IMR-90 (cell line): ENCODE measurements at places on chromosomes 16 and 17. TPM values are rescaled to one million over a fixed set of nuclear protein-coding genes. Genes with fewer than 3 reads are reported as not detected.

DNA sequence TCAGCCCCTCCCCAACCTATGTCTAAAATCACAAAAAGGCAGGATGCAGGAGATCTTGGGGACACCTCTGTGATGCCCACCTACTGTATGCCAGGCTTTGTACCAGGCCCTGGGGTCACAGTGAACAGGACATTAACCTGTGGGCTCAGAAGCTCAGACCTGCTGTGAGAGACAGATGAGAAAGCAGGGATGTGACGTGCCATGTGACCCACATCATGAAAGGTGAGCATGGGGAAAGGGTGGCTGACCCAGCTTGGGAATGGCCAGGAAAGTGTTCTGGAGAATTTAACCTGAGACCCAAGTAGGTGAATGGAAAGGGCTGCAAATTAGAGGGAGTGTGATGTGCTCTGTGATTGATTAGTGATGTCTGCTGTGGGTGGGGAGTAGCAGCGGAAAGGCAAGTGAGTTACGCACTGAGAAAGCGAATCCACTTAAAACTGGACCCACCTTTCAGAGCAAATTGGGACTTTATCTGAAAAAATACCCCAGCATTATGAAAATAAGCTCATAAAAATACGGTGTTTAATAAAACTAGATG, 132.2 kb downstream of the IRF8 start:
- DNase-seq: no peak

GRCh38 chr17:80729761-80730160, 185.1 kb downstream of the RPTOR start:
- DNase-seq: no peak

GRCh38 chr16:65023802-65024201, 98.1 kb downstream of the CDH11 start:
- no peak for DNase-seq

- DNase-seq: no peak
These were observed 31.7 kb upstream of the CDH11 start for GRCh38 chr16:65153365-65154105.

DNA sequence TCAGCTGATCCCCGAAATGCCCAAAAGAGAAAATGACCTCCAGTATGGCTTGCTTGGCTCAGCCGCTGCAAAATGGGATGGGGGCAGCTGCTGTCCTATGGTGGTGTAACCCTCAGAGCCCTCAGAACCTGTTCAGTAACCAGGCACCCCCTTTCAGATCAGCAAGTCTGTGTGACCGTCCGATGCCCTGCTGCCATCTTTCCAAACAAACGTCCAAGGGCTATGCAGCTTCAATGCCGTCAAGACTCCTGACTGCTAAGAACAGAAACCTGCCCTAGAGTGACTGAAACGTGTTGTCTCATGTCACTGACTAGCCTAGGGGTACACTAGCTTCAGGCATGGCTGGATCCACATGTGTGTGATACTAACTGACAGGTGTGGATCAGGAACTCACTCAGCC, 70.4 kb downstream of the GNAO1 start:
- no peak for DNase-seq

DNA sequence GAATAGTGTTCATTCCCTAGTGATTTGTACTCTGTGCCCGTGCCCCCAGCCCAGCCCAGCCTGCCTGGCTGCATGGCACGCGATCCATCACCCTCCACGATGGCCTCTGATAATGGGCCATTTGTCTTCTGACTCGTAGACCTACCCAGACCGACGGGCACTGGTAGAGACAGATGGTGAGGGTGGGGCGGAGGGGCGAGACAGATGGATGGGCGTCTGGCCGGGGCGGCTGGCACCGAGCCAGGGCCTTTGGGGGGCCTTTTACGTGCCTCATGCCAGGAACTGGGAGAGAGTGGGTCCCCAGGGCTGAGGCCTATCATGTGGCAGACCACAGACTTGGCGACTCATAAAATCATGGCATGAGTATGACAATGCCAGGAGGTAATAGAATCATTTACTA, 25.4 kb downstream of the CRHR1 start:
- DNase-seq: no peak

DNA sequence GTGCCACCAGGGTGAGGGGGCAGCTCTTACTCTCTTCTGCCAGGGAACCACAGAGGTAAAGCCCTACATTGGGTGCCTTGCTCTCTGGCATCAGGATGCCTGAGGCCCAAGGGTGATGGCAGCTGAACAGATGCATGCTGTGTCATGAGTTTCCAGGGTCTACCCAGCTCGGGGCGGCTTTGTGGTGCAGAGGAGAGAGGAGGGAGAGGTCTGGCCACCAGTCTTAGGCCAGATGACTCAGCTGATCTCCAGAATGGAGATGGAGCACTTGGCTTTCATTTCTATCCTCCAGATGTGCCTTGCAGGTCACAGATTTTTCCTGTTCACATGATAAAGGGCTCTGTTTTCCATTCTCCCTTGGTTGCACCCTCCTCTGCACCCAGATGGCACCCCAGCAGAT, 23.6 kb upstream of the USP22 start:
- no peak for DNase-seq

- DNase-seq: no peak
These were observed 123.7 kb downstream of the CHD9NB start for GRCh38 chr16:52928955-52929354.

- DNase-seq: no peak
These were observed 28.4 kb upstream of the MAP3K14 start for GRCh38 chr17:45345246-45345553.

GRCh38 chr16:66168777-66169176, 197.7 kb upstream of the CDH5 start:
- DNase-seq: no peak

GRCh38 chr16:55155815-55156214, 168.2 kb upstream of the IRX6 start:
- no peak for DNase-seq

DNA sequence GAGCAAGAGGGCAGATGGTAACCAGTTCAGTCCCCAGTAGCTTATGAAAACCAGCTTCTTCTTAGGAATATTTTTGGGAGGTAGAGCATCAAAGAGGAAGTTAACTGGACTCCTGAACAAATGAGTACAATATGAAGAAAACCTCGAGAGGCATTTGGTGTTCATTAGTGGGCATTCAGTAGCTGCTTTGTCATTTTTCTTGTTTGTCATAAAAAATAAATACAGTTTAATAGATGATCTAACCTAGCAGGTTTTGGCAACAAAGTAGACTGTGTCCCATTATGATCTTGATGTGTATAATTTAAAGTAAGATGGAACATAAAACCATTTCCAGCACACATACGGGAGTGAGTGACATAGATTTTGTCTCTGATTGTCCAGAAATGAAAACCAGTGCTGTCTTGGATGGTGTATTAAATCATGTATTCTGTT, 173.1 kb downstream of the HS3ST3A1 start:
- DNase-seq: no peak

DNA sequence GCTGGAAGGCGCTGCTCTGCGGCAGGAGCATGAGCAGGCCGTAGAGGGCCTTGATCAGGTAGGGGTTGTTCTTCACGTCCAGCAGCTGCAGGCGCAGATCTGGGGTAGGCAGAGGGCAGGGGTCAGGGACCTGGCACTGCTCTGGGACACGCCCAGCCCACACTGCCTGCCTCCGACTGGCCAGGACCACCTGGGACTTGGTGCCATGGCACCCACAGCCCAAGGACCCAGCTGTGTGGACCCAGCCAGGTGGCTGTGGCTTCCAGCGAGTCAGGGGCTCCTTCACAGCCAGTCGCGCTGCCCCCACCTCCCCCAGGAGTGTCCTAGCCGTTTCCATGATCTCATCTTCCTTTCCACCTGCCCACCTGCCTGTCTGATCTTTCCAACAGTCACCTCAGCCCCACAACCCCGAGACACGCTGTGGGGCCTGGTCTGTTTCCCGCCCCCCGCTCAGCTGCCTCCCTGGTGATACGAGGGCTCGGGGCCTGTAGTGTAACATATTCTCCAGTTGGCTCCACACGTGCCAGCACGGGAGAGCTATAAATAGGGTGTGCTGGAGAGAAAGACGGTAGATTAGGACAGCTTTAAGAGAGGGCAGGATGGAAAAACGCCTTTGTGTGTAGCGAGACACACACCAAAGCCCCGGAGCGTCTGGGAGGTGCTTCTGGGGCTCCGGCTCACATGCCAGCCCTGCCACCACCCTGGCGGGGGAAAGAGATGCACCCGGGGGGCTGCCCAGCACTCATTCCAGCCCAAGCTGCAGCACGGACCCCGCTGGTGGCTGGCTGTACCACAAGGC, 7.2 kb upstream of the MTSS2 start:
- DNase-seq: no peak

GRCh38 chr16:31471241-31471874, 594 bp upstream of the TGFB1I1 start:
- DNase-seq: peak; percentile 17

GRCh38 chr16:24970708-24971107, 44.5 kb downstream of the ARHGAP17 start:
- no peak for DNase-seq

GRCh38 chr17:75049706-75050105, 2.7 kb downstream of the KCTD2 start:
- DNase-seq: no peak

GRCh38 chr17:3870871-3871306, 22.0 kb downstream of the CAMKK1 start:
- DNase-seq: no peak

GRCh38 chr16:8919089-8919933, 37.2 kb downstream of the LITAFD start:
- DNase-seq: no peak

DNA sequence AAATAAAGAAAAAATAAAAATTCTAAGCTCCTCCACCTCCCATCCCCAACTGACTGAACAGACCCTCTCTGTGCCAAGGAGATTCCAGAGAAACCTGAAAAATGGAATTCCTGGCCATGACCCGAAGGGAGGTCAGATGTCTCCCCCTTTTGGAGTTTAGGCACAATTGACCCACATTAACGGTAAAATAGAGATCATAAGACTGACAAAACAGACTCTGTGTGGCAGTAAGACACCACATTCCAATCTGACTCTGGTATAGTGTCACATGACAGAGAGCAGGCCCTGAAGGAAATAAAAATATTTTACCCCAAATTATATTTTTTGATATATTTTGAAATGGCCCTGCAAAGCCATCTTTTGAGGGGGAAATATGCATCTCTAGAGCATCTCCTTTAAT, 115.1 kb upstream of the ZKSCAN2 start:
- DNase-seq: no peak

- DNase-seq: no peak
These were observed 7.7 kb upstream of the TMEM98 start for GRCh38 chr17:32920293-32920692.

GRCh38 chr17:82297714-82298537, 19.5 kb downstream of the CD7 start:
- DNase-seq: peak; percentile 96

- no peak for DNase-seq
These were observed 21.7 kb upstream of the PAFAH1B1 start for GRCh38 chr17:2571523-2572303.

DNA sequence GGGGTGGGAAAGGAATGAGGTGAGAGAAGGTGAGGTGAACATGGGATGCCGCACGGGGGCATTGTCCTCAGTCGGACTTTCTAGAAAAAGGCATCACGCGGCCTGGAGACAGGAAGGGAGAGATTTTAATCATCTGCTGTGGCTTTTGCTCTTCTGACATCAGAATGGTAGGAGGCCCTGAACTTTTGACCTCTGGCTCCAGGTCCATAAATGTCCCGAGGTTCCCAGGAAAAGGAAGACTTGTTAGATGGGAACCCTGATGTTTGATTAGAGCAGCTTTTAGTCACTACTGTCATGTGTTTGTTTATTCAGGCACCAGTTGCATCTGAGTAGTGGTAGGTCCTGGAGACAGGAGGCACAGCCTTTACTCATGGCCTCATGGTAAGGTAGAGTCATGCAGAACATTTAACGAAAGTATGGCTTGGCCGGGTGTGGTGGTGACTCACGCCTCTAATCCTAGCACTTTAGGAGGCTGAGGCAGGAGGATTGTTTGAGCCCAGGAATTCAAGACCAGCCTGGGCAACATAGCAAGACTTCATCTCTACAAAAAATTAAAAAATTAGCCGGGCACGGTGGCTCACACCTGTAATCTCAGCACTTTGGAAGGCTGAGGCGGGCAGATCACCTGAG, 203.1 kb downstream of the MSI2 start:
- DNase-seq: peak; percentile 82

DNA sequence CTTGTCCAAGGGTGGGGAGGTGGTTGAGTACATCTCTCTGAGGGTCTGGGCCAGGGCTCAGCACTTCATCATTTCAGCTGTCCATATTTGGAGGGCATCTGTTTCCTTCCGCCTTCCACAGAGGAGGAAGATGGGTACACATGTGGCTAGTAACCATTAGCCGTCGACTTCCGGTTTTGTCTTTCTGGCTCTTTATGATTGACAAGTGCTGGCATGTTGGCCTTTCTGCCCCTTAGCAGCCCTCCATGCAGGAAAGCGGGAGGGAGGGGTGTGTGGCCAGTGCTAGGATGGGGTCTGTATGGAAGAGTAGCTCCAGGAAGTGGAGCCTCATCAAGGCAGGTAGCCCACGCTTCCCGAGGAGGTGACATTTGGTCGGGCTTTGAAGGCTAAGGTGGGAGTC, 69.6 kb downstream of the RAI1 start:
- DNase-seq: no peak

GRCh38 chr17:2825253-2825970, 29.2 kb downstream of the RAP1GAP2 start:
- DNase-seq: no peak

DNA sequence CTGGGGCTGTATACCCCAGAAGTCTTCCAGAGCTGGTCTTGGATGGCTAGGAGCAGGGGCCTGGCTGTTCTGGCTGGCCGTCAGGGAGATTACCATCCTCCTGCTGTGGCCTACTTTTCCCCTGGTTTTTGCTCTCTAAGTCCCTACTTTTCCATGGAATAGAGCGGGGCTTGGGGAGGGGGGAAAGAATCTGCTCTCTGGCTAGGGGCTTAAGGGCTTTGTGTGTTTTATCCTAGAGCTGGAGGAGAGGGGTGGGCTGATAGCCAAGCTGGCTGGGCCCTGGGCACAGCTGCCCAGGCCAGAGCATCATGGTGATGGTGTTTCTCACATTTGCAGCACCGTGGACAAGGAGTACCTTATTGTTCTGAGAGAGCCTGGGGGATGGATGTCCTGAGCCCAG, 3.6 kb downstream of the NRN1L start:
- no peak for DNase-seq

The KNOP1 gene
- total RNA-seq: 8.4 and 10.6 TPM in 2 replicates

The KLHL10 gene
- under 0.01 and 0.18 TPM in 2 replicates for total RNA-seq

The GJD3 gene
- not detected in 2 replicates for total RNA-seq

The HOXB9 gene
- total RNA-seq: under 0.01 TPM in 1 of 2 replicates, not detected in the other

The SPEM2 gene
- total RNA-seq: not detected in 2 replicates

The CACNG1 gene
- not detected in 2 replicates for total RNA-seq

The CCL1 gene
- total RNA-seq: not detected in 2 replicates

The KREMEN2 gene
- not detected in 2 replicates for total RNA-seq

The DPEP2 gene
- not detected in 2 replicates for total RNA-seq

The OR1A2 gene
- total RNA-seq: not detected in 2 replicates

The CES1 gene
- total RNA-seq: not detected in 2 replicates

The PRR35 gene
- total RNA-seq: not detected in 2 replicates

The GCGR gene
- not detected in 2 replicates for total RNA-seq

The SLC38A8 gene
- not detected in 2 replicates for total RNA-seq

The TMEM219 gene
- 44.2 and 47.0 TPM in 2 replicates for total RNA-seq

The CA7 gene
- not detected in 2 replicates for total RNA-seq
